Chondrocyte (in vitro differentiated cells): ENCODE measurements at places on chromosomes 1 and 21. TPM values are rescaled to one million over a fixed set of nuclear protein-coding genes. Genes with fewer than 3 reads are reported as not detected.

PRAMEF5 gene
- total RNA-seq: not detected in 3 replicates

DCDC2B gene
- not detected in 3 replicates for total RNA-seq

CR1 gene
- total RNA-seq: not detected in 3 replicates

- peak overlapping the region; percentile 76 for H3K27ac ChIP-seq
- no peaks in the 10 kb centered on the region for H3K27me3 ChIP-seq
- peaks cover 52% of the 10 kb centered on the region for H3K36me3 ChIP-seq
- peaks cover 58% of the 10 kb centered on the region for H3K4me1 ChIP-seq
- DNase-seq: no peak
Measured at GRCh38 chr1:201781437-201781836, 47.5 kb upstream of the IPO9 start.

GRCh38 chr21:46477765-46478164 is 19.1 kb downstream of the DIP2A start:
- H3K4me3 ChIP-seq: no peak overlapping the region
- H3K27me3 ChIP-seq: no peaks in the 10 kb centered on the region
- no peak for DNase-seq
- H3K36me3 ChIP-seq: no peaks in the 10 kb centered on the region
- peaks cover 5% of the 10 kb centered on the region for H3K4me1 ChIP-seq
- H3K27ac ChIP-seq: no peak overlapping the region

- H3K4me1 ChIP-seq: peaks cover 13% of the 10 kb centered on the region
- no peak for DNase-seq
- peak overlapping the region; percentile 81 for H3K27ac ChIP-seq
- no peaks in the 10 kb centered on the region for H3K27me3 ChIP-seq
Measured at GRCh38 chr1:51303315-51303714, 27.0 kb downstream of the TTC39A start.

DNA sequence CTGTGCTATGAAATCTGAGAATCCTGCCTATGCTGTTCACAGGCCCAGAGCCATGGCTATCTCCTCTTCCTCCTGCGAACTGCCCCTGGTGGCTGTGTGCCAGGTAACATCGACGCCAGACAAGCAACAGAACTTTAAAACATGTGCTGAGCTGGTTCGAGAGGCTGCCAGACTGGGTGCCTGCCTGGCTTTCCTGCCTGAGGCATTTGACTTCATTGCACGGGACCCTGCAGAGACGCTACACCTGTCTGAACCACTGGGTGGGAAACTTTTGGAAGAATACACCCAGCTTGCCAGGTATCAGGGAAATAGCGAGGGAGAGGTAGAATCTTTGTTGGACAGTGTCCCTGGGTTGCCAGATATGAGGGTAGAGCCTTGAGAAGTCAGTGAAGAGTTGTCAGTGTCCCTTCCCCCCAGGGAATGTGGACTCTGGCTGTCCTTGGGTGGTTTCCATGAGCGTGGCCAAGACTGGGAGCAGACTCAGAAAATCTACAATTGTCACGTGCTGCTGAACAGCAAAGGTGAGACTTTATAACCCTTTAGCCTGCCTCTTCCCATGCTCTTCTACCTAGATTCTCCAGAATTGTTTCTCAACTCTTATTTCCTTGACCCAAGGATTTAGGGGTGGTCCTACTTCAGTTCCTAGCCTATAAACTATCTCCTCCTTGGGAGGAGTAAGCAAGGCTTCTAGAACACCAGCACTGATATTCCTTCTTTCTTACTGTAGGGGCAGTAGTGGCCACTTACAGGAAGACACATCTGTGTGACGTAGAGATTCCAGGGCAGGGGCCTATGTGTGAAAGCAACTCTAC is 1.4 kb downstream of the NIT1 start:
- H3K27ac ChIP-seq: peak overlapping the region; percentile 97
- peaks cover 29% of the 10 kb centered on the region for H3K36me3 ChIP-seq
- H3K4me3 ChIP-seq: peak overlapping the region; percentile 90
- DNase-seq: no peak
- H3K27me3 ChIP-seq: no peaks in the 10 kb centered on the region

GRCh38 chr1:164347980-164348379 is 211.0 kb upstream of the PBX1 start:
- no peak overlapping the region for H3K4me3 ChIP-seq
- H3K4me1 ChIP-seq: no peaks in the 10 kb centered on the region
- H3K36me3 ChIP-seq: peaks cover 2% of the 10 kb centered on the region

- no peak for DNase-seq
- H3K27me3 ChIP-seq: no peaks in the 10 kb centered on the region
- peaks cover 51% of the 10 kb centered on the region for H3K4me1 ChIP-seq
- peaks cover 3% of the 10 kb centered on the region for H3K36me3 ChIP-seq
- H3K27ac ChIP-seq: no peak overlapping the region
- no peak overlapping the region for H3K4me3 ChIP-seq
Measured at GRCh38 chr21:45155910-45156309, 81.5 kb downstream of the ADARB1 start.

DNA sequence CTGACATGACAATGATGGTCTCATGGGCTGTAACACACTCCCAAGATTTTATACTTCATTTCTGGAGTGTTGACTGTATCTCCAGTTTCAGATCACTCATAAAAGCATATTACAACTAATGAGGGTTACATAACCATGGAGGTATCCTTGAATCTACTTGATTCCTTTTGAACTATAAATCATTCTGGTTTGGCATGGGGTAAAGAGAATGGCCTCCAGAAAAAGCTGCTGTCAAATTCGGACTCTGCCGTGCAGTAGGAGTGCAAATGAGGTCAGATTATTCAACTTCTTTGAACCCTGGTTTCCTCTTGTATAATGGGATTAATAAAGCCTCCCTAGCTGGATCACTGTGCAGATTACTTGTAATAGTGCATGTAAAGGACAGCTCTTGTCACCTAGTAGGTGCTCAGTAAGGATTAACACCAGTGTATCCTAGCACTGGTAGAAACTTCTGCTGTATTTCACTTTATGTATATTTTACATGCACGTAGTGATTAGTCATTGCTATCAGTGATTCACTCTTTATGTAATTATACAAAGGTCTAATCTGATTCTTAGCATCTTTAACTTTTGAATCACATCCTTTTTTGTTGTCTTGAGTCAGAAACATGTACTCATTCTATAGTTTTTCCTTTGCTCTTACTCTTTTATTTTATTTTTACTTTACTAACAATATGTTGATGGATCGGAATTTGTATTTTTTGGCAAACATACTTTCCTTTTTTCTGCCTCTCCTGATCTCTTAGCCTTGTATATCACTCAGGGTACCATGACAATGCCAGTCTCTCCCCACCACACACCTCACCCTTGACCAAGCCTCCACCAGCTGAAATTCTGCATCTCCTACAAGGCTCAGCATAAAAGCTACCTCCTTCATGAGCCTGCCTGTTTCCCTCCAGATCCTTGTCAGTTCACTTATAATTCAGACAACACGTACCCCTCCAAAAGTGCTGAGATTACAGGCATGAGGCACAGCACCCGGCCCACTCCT is 3.2 kb downstream of the LRRC8C start:
- H3K4me3 ChIP-seq: no peak overlapping the region
- peaks cover 24% of the 10 kb centered on the region for H3K4me1 ChIP-seq
- DNase-seq: no peak

- H3K27me3 ChIP-seq: no peaks in the 10 kb centered on the region
- H3K27ac ChIP-seq: no peak overlapping the region
- H3K4me3 ChIP-seq: no peak overlapping the region
- no peak for DNase-seq
- no peaks in the 10 kb centered on the region for H3K36me3 ChIP-seq
- peaks cover 18% of the 10 kb centered on the region for H3K4me1 ChIP-seq
Measured at GRCh38 chr1:94723894-94724293, 96.3 kb upstream of the SLC44A3 start.

DNA sequence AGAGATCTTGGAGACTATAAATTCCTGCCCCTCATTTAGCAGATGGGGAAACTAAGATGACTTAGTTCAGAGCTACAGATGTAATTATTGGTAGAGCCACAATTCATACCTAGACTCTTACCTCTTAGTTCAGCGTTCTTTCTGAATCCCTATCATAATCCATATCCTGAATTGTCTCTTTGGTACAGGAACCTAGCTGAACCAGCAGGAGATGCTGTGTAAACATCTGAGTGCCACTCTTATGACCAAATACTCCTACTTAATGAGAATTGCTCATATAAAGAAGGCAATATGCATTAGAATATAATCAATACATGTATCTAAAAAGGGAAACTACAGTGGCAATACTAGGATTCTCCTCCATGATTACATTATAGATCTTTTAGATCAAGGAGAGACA is 459.0 kb downstream of the SIPA1L2 start:
- no peak overlapping the region for H3K4me3 ChIP-seq
- DNase-seq: no peak
- H3K27me3 ChIP-seq: no peaks in the 10 kb centered on the region
- no peaks in the 10 kb centered on the region for H3K36me3 ChIP-seq
- H3K27ac ChIP-seq: no peak overlapping the region
- no peaks in the 10 kb centered on the region for H3K4me1 ChIP-seq

DNA sequence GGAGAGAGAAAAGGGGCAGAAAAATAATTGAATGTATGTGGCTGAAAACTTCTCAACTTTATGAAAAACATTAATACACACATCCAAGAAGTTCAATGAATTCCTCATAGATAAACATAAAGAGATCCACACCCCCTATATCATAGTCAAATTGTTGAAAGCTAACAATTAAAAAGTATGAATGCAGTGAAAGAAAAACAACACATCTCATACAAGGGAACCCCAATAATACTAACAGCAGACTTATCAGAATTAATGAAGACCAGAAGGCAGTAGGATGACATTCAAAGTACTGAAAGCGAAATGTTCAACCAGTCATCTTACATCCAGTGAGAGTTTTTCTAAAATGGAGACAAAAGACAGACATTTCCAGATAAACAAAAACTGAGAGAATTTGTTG is 134.4 kb downstream of the FMN2 start:
- no peak for DNase-seq
- no peak overlapping the region for H3K27ac ChIP-seq
- H3K4me3 ChIP-seq: no peak overlapping the region
- peaks cover 32% of the 10 kb centered on the region for H3K36me3 ChIP-seq
- H3K4me1 ChIP-seq: no peaks in the 10 kb centered on the region
- no peaks in the 10 kb centered on the region for H3K27me3 ChIP-seq
